ENCODE measurements at places on chromosomes 5 and 9.

- DNase-seq = no peak
Measured at GRCh38 chr9:79154806-79155205, 417.0 kb upstream of the TLE4 start.

DNA sequence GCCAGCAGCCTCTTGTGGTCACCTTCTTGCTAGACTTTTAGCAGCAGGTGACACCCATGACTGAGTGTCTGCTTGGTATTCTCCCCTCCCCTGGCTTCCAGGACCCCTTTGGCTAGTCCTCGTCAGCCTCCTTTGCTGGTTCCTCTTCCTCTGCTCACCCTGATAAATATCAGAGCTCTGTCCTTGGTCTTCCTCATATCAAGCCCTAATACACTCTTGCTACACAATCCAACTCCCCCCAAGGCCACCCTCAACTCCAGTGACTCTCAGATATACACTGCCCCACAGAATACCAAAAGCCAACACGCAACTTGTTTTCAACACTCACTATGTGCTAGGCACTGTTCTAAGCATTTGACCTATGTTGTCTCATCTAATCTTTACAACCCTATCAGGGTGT lies 30.3 kb upstream of the LCP2 start:
- DNase-seq = no peak

- no peak for DNase-seq
Measured at GRCh38 chr5:89470658-89471057, 587.7 kb upstream of the MEF2C start.

GRCh38 chr5:86983208-86983607 lies 284.5 kb upstream of the RASA1 start:
- no peak for DNase-seq

DNA sequence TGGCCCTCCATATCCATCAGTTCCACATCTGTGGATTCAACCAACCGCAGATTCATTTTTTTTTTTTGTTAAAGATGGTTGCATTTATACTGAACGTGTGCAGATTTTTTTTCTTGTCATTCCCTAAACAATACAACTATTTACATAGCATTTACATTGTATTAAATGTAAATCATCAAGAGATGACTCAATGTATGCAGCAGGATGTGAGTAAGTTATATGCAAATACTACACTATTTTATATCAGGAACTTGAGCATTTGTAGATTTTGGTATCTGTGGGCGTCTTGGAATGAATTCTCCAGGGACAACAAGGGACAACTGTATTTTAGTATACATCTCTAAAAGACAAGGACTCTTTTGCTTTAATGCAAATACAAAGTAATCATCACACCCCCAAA lies 299.2 kb upstream of the ZNF608 start:
- DNase-seq = no peak
